ENCODE measurements at places on chromosomes 1 and 21. TPM values are rescaled to one million over a fixed set of nuclear protein-coding genes. Genes with fewer than 3 reads are reported as not detected.

DNA sequence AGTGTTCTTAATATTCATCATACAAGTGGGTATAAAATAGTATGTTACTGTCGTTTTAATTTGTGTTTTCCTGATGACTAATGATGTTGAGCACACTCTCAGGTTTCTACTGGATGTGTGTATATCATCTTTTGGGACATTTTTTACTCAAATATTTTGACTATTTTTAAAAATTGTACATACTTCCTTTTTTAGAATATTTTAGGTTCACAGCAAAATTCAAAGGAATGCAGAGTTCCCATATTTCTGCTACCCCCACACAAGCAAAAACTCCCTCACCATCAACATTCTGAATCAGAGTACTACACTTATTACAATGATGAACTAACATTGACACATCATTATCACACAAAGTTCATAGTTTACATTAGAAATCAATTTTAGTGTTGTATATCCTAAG lies 114.5 kb downstream of the DPYD start:
- no peak for DNase-seq

GRCh38 chr1:172185211-172185610 lies 235.3 kb upstream of the C1orf105 start:
- DNase-seq = no peak

- DNase-seq = no peak
Observed at GRCh38 chr1:171597203-171597602, 24.8 kb upstream of the MYOCOS start.

GRCh38 chr1:80509965-80510522 lies 1290.7 kb upstream of the ADGRL2 start:
- no peak for DNase-seq

DNA sequence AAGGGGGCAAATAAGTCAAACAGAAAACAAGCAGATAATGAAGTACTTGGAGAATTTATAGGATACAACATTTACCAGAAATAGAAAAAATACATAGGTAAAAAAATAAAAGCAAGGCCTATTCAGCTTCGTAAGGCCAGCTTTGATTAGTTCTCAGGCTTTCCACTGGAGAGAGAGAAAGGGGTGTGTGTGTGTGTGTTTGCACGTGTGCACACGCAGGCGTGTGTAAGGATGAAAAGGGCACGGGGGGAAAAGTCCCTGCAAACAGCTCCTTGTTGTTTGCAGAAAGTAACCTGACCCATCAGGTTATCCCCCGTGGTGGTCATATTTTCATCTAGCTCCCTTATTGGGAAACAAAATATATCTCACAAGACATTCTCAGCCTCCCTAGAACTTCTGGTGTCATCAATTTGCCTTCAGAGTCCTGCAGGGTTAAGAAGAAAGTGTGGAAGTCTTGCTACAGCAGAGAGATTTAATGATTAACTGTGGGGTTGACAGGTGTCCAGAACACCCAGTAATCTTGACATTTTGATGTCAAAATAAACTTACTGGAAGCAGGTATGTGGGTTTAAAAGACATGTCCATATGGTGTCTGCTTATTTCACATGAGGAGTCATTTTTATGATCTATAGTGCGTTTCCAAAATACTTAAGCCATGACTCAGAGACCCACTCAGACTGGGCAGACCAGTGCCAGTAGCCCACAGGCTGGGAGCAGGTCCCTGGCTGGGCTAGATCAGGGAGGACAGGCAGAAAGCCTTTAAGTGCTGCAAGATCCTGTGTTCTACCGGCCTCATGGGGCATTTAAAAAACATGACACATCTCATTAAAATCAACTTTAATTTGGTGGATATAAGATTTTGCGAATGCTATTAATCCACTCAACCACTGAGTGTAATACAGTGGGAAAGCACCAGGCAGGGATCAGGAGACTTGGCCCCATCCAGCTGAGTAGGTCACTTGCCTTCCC lies 487.6 kb upstream of the CAMK1G start:
- no peak for DNase-seq

GRCh38 chr1:117059334-117059677 lies 820 bp upstream of the TTF2 start:
- no peak for DNase-seq

GRCh38 chr1:116434849-116435248 lies 61.8 kb downstream of the ATP1A1 start:
- DNase-seq = no peak

DNA sequence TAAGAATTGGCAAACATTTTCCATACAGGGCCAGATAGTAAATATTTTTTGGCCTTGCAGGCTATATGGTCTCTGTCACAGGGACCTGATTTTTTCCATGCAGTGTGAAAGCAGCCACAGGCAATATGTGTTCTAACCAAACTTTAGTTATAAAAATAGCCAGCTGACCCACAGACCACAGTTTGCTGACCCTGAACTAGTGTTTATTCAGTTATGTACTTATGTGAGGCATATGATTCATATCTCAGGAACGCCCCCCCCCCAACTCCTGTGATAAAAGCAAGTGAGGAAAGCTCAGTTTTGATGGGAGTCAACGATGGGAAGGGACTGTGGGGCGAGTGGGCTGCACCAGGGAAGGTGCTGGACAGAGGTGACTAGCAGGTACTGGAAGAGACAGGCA lies 80.1 kb downstream of the HMGB4 start:
- DNase-seq = no peak

GRCh38 chr1:20087668-20088067 lies 17.7 kb downstream of the PLA2G5 start:
- DNase-seq = no peak

DNA sequence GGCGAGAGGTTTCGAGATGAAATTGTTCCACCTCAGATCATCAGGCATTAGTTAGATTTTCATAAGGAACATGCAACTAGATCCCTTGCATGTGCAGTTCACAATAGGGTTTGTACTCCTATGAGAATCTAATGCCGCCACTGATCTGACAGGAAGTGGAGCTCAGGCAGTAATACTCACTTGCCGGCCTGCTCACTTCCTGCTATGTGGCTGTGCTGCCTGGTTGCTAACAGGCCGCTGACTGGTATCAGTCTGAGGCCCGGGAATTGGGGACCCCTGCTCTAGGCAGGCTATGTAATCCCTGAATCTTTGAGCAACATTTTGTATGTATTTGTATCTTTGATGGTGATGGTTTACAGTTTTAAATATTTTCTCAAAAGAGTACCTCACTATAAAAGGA lies 32.5 kb downstream of the XKR8 start:
- DNase-seq = peak; percentile 7

GRCh38 chr1:70487459-70487815 lies 76.4 kb downstream of the CTH start:
- no peak for DNase-seq

DNA sequence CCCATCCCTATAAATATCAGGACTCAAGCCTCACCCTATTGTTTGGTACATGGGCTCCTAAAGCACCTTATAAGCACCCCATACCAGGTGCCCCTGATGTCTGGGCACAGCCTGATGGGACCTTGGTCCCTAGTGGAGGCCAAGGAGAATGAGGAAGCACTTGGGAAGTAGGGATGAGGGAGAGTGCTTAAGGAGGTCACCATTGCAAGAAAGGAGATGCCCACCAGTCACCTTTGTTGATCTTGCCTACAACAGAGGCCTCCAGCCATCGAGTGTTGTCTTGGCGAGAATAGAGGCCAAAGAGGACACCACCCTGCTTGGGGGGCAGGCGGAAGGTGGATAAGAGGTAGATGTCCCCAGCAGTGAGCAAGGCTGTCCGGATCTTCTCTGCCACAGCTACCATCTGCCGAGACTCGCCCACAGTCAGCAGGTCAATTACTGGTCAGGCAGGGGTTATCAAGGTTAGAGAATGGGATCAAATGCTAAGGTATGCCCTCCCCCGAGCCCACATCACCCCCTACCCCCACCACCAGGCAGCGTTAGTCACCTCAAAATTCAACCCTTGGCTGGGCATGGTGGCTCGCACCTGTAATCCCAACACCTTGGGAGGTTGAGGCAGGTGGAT lies 1.6 kb downstream of the THBS3 start:
- DNase-seq = no peak

GRCh38 chr21:26881504-26882228 lies 36.5 kb upstream of the ADAMTS1 start:
- peak; percentile 48 for DNase-seq

- DNase-seq = no peak
Observed at GRCh38 chr21:29163341-29164115, 33.1 kb downstream of the MAP3K7CL start.

- DNase-seq = no peak
Observed at GRCh38 chr1:78420181-78420580, 70.6 kb upstream of the PTGFR start.

DNA sequence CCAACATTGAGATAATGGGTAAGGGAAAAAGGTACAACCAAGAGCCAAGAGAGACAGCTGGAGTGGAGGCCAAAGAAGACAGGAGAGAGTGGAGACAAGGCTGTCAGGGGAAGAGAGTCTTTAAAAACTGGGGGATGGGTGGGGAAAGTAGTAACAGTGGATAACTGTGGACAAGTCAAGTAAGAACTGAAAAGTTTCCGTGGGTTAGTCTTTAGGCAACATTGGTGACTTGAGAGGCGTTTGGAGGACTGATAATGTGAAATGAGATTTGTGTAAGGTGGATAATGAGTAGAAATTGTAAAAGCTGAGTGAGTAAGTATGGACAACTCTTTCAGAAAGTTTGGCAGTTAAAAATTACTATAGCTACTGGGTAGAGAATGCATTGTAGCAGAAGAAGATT lies 10.4 kb downstream of the PPP2R5A start:
- no peak for DNase-seq

DNA sequence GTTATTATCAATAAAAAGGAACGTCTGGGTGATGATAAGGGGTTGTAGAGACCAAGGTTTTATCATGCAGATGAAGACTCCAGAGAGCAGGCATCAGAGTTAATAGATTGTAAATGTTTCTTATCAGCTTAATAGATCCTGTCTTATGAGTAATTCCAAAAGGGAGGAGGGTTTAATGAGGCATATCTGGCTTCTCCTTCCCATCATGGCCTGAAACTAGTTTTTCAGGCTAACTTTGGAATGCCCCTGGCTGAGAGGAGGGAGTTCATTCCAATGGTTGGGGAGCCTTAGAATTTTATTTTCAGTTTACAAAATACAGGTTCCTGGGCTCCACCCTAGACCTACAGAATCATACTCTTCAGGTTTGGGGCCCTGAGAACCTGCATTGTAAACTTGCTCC lies 13.5 kb downstream of the PLA2G2D start:
- DNase-seq = no peak

Gene B4GALT2
- 83.3 TPM for total RNA-seq

Gene NID1
- total RNA-seq = 30.5 TPM

Gene FAM131C
- 10.9 TPM for total RNA-seq

Gene FAM163A
- total RNA-seq = 0.42 TPM

Gene HLX
- total RNA-seq = 4.5 TPM

Gene PALMD
- total RNA-seq = 0.63 TPM

Gene CELA2B
- not detected for total RNA-seq

Gene TRPM2
- not detected for total RNA-seq
